Left ventricle myocardium superior (tissue), 1 donor: ENCODE measurements at places on chromosomes 3 and 15.
A peak's percentile ranks its signal among the peaks of the same experiment; 100 is the strongest.

- no peak for DNase-seq
Observed at GRCh38 chr3:138846262-138846791, 11.6 kb upstream of the PIK3CB start.

DNA sequence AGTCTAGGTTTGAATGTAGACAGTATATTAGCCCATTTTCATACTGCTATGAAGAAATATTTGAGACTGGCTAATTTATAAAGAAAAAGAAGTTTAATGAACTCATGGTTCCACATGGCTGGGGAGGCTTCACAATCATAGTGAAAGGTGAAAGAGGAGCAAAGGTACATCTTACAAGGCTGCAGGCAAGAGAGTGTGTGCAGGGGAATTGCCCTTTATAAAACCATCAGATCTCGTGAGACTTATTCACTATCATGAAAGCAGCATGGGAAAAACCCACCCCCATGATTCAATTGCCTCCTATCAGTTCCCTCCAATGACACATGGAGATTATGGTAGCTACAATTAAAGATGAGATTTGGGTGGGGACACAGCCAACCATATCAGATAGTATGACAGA is 440.1 kb upstream of the ARHGEF26 start:
- no peak for DNase-seq

GRCh38 chr15:81311752-81312464 is 12.0 kb downstream of the STARD5 start:
- DNase-seq = no peak

- DNase-seq = peak; percentile 88
Observed at GRCh38 chr3:15332405-15333098, at the start of gene SH3BP5. Gene SH3BP5, minus strand, starts transcription at chr3:15332586. Its CDS starts 178 bp downstream, at chr3:15332408.

DNA sequence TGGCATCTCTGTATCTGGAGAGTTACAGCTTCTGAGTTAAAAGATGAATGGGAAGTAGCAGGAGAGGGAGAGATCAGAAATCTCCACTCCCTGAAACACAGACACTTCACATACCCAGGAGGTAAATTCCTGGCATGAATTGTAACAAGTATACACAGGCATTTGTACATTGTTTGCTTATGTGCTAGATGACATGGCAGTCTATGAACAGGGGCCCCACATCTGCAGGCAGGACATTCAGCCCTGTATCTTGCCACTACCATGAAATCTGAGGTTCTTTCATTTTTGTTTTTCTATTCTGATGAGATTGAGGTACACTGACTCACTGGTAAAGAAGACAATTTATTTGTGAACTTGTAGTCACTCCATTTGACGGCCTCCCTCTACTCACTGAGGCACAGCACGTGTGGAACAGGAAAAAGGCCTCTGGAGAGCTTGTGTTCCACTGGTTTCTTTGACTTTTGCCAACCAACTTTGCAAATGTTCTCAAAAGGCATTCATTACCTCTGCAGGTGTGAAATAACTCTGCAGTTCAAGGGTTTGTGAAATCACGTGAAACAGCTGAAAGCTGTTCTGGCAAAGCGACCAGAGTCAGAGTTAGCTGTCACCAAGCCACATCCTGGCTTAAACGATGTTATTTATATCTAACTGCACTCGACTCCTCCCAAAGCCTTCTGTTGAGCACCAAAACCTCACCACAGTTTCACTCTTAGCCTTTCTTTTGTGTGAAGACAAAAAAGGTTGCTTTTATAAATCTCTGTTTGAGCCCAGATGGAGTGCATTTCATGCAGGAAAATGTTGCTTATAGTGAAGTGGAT is 401.3 kb upstream of the CFAP20DC start:
- DNase-seq = no peak

GRCh38 chr3:149777414-149778214 is 14.7 kb downstream of the ANKUB1 start:
- no peak for DNase-seq

GRCh38 chr3:48624767-48625166 is 3.2 kb upstream of the TMEM89 start:
- no peak for DNase-seq

- peak; percentile 90 for DNase-seq
Observed at GRCh38 chr3:51974963-51975851, at the start of gene ABHD14A. Gene ABHD14A, plus strand, starts transcription at chr3:51975064. Its CDS starts 72 bp downstream, at chr3:51975136.

GRCh38 chr3:184658223-184658928 is 53.5 kb downstream of the MAGEF1 start:
- peak; percentile 43 for DNase-seq

- peak; percentile 55 for DNase-seq
Observed at GRCh38 chr15:91956026-91956723, 102.7 kb downstream of the SLCO3A1 start.

DNA sequence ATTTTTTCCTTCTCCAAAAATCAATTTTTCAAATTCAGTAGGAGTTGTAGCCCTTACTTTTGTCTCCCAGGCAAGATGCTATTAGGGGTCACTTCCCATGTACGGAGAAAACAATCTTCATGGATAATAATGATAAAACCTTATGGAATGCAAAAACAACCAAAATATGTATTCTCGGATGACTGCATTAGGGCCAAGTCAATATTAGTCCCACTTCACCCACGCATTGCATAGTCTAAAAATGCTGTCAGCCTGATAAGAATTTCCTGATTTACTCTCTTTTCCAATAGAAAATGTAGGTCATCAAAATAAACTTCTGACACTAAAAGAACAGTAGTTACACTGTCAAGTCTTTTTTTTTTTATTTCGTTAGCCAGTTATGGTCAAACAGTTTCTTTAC is 2.7 kb downstream of the VGLL3 start:
- no peak for DNase-seq

- no peak for DNase-seq
Observed at GRCh38 chr3:176354843-176355242, 842.4 kb downstream of the TBL1XR1 start.

DNA sequence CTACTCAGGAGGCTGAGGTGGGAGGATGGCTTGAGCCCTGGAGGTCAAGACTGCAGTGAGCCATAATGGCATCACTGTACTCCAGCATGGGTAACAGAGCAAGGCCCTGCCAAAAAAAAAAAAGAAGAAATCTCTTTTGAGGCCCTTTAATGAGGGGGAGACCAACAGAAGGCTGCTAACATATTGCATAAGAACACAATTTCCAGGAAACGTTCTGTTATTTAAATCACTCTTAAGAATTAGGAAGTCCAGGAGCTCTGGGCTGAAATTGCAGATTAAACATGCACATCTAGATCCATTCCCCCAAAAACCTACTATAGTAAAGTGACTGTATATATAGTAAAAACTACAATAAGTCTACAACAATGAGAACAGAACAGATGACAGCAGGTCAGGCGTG is 16.1 kb upstream of the BLM start:
- no peak for DNase-seq

DNA sequence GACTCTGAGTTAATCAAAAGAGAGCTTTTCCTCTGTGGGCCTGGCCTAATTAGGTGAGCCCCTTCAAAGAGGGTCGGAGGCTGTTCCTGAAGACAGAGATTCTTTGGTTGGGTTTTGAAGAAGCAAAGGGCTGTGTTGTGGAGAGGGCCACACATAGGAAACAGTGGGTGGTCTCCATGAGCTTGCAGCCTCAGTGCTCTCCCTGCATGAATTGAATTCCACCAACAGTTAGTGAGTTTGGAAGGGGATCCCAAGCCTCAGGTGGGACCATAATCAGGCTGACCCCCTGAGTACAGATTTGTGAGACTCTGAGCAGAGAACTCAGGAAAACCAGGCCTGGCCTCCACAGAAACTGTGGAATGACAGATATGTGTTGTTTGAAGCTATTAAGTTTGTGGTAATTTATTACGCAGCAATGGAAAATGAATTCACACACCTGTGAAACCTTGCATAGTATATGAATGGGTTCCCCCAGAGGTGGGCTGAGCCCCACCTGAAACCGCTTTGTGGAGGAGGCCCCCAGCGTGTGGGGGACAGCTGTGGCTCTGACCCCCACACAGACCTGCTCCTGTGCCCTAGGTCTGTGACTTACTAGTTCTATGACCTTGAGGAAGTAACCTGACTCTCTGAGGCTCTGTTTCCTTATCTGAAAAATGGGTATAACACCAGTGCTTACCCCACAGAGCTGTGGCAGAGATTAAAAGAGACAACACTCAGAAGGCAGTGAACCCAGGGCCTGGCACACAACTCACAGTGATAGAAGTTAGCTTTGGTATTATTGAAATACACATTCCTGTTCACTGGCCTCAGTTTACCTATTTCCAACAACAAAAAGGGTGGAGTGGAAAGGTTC is 431.3 kb downstream of the FOXP1 start:
- no peak for DNase-seq

DNA sequence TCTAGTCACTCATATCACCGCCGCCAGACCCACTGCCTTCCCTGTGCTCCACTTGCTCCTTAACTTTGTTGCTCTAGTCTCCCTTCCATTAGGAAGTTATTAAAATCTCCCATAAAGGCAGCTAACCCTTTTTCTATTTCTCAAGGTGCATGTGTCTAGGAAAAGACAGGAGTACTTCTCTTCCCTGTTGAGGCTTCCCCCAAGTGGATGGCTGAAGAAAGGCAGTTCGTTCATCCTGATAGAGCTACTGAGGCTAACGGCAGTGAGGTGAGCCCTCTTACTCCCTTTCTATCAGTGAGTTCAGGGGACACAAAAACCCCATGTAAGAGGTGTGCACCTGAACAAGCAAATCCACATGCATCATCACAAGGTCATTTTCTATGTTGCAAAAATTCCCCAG is 397.8 kb downstream of the IGSF11 start:
- no peak for DNase-seq

GRCh38 chr3:13088028-13089006 is 15.1 kb upstream of the IQSEC1 start:
- no peak for DNase-seq
